ENCODE measurements at places on chromosomes 11 and 22.

DNA sequence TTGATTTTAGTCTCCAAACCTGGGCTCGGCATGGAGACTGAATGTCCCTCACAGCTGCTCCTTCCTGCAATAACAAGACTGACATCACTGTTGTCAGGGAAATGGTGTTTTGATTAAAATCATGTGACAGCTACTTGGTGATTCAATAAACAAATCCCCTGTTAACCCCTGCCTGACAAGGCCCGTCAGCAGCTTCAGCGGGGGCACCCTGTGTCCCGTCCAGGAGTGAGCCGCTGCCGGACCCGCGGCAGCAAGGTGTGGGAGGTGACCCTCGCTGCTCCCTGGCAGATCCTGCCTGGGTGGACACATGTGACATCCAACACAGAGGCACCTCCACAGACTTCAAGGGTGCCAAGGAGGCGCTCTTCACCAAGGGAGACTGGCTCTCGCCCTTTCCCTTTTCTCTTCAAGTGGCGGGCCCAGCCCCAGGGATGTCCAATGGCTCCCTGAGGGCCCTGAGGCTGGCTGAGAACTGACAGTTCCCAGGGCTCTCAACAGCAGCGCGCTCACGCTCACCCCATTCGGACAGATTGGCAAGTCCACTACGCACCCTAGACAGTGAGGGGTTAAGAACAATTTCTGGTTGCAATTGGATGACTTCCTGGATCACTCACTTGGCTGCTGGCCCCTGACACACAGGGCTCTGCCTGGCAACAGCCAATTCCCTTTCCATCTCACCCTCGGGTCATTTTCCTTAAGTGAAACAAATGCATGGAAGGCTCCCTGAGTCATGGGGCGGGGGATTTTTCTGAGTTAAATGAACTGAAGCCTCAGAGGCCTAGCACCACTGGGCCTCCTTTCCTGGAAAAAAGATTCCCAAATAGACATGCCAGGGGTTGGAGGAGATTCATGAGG is 30.7 kb downstream of the PPP2R1B start:
- peak; percentile 100 for DNase-seq

- DNase-seq = no peak
Observed at GRCh38 chr11:87033561-87033960, 4.2 kb upstream of the TMEM135 start.

DNA sequence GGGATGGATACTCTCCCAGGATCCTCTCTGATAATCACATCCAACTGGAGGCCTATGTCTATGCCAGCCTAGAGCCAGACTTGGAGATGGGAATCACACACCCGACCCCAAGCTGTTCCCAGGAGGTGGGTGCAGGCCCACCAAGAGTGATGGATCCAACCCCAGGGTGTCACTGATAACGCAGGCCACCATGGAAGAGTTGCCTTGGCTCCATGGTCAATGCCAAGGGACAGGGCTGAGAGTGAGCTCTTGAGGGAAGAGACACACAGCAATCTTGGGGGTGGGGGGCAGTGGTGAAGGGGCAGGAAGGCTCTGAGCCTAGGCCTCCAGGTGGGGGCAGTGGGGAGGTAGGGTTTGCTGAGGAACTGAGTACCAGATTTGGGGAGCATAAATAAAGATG is 16.9 kb downstream of the TUB start:
- DNase-seq = no peak

GRCh38 chr11:1738380-1738779 is 12.0 kb downstream of the IFITM10 start:
- DNase-seq = no peak

- DNase-seq = peak; percentile 99
Observed at GRCh38 chr11:126113515-126113957, 50.9 kb upstream of the CDON start.

GRCh38 chr11:116101902-116102301 is 597.7 kb upstream of the CADM1 start:
- DNase-seq = no peak

GRCh38 chr11:131288521-131289091 is 81.8 kb upstream of the NTM start:
- no peak for DNase-seq

GRCh38 chr11:11611381-11611780 is 10.4 kb downstream of the GALNT18 start:
- no peak for DNase-seq

DNA sequence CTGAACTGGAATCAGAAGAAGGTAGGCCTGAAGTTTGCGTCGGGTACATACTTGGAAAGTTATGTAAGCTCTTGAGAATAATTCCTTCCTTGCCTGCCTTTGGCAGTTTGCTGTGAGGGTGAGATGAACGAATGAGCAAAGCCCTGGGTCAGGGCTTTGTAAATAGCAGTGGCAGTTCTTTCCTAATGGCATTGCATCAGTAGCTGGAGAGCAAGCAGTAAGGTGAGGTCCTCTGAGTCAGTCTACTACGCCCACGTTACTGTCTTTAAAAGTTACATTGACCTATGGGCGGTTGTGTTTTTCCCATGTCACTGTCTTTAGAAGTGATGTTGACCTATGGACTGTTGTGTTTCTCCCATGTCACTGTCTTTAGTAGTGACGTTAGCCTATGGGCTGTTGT is 179.1 kb upstream of the E2F8 start:
- peak; percentile 79 for DNase-seq

- no peak for DNase-seq
Observed at GRCh38 chr22:45485261-45485660, 17.4 kb upstream of the FBLN1 start.

DNA sequence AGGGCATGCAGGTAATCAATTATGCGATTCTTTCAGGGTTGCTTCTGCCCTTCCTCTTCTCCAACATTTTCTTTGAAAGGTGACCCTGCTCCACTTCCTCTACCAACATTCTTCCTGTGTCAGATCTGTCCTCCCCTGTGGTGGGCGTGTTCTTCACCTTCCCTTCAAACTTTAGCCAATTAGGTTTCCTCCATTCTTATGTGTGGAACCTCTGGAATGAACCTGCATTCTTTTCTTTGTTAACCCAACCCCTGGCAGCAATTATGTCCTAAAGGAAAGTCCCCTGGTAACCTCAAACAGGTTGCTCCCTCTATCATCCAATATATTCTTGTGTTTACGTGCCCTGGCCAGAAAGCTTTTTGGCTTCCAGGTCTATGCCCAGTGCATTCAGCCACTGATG is 22.4 kb downstream of the KIRREL3 start:
- DNase-seq = no peak

- DNase-seq = peak; percentile 51
Observed at GRCh38 chr11:35073691-35074419, 65.1 kb upstream of the CD44 start.

- DNase-seq = peak; percentile 48
Observed at GRCh38 chr11:124970925-124971324, 16.9 kb downstream of the CCDC15 start.

DNA sequence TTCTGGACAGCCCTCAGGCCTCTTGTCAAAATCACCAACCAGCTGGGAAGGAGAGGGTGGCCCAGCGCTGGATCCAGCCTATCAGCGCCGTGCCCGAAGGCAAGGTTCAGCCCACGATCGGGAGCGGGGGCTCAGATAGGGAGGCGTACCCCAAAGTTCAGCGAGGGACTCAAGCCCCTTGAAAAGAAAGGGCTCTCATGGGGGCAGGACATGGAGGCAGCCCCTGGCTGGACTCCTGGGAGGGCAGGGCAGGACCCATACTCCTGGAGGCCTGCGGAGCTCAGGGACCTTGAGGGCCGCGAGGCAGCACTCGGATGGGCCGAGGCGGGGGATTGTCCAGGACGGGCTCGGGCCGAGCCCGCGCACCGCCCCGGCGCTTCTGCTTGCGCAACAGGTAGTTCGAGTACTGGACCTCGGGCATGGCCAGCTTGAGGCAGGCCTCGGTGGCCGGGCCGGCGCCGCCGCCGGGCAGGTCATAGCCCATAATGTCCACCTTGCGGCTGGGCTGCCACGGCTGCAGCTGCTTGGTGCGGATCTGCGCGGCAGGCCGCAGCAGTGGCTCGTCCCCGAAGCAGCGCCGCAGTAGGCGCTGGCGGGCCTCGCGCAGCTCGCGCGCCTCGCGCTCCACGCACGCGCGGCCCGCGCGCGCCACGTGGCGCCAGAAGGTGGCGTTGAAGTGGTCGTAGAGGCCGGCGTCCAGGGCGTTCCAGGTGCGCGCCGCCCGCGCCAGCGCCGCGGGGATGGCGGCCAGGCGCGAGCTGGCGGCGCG is 6.5 kb downstream of the GAL3ST3 start:
- DNase-seq = no peak

DNA sequence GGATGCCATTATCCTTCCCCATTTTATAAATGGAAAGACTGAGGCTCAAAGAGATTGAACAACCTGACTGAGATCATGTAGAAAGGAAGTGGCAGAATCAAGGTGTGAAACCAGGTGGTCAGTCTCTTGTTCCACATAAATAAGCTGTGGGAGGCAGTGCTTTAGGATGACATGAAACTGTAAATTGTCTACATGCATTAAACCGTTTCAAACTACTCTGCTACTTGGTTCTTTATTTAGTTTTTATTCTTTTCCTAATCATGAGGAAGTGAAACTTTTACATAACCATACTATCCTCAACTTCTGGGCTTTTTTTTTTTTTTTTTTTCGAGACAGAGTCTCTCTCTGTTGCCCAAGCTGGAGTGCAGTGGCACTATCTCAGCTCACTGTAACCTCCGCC is 34.9 kb downstream of the CADM1 start:
- DNase-seq = no peak

- DNase-seq = no peak
Observed at GRCh38 chr11:35650467-35650866, 12.1 kb upstream of the TRIM44 start.

- DNase-seq = no peak
Observed at GRCh38 chr11:61967924-61968757, 707 bp upstream of the FTH1 start.

GRCh38 chr11:64694821-64695365 is 28.1 kb downstream of the NRXN2 start:
- DNase-seq = no peak

DNA sequence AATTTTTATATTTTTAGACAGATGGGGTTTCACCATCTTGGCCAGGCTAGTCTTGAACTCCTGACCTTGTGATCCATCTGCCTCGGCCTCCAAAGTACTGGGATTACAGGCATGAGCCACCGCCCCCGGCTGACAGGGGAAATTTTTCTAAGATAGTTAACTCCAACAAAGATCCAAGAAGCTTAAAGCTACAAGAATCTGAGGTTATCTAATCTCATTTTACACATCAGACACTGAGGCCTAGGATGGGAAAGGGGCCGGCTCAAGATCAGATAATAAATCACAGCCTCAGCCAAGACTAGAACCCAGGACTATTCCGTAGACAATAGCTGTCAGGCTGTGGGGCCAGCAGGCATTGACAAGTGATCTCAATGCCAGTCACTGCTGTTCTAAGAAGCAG is 94.0 kb downstream of the AMBRA1 start:
- DNase-seq = no peak

DNA sequence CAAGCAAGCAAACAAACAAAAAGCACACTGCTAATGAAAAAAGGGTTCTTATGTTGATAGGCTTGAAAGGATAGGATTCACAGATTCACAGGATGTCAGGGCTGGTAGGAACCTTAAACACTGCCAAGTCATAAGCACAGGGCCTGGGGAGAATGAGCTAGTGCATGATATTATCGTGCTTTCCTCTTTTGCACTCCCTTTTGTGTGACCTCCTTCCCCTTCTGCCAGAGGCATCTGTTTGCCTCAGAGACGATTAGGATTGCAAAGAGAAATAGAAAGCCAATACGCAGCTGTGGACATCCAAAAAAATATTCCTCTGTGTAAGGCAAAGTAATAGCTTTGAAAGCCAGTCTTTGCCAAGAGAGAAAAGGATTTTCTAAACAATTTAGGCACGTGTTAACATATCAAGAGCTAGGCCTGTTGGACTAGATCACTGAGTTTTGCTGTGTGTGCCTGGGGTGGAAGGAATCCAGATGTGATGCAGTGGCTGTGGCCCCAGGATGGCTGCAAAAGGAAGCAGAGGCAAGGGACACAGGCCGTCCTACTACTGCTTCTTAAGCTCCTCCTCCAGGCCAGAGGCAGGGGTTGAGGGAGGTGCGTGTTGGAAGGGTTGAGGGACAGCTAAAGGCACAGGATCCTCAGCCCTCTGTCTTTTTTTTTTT is 30.6 kb downstream of the MCHR1 start:
- no peak for DNase-seq

GRCh38 chr11:126480015-126480409 is 124.5 kb downstream of the ST3GAL4 start:
- no peak for DNase-seq

GRCh38 chr11:2401436-2401984 is 960 bp downstream of the TSSC4 start:
- DNase-seq = no peak

- DNase-seq = no peak
Observed at GRCh38 chr22:33325232-33326004, 267.2 kb upstream of the SYN3 start.

GRCh38 chr22:19930551-19931486 is 10.8 kb upstream of the COMT start:
- no peak for DNase-seq

DNA sequence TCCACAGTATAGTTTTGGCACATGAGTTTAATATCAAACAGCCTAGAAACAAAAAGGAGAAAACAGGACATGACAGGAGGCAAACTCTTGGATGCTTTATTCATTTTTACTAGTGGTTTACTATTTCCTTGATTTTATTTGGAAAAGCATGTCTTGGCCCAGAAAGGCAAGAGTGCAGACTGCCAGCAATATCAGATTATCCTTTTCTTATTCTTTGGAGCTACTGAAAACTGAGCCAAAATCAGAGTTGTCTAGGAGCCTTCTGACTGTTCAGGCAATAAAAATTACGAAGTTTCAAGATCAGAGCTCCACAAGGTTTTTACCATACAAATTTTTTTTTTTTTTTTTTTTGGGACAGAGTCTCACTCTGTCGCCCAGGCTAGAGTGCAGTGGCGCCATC is 16.0 kb downstream of the CELF1 start:
- no peak for DNase-seq

DNA sequence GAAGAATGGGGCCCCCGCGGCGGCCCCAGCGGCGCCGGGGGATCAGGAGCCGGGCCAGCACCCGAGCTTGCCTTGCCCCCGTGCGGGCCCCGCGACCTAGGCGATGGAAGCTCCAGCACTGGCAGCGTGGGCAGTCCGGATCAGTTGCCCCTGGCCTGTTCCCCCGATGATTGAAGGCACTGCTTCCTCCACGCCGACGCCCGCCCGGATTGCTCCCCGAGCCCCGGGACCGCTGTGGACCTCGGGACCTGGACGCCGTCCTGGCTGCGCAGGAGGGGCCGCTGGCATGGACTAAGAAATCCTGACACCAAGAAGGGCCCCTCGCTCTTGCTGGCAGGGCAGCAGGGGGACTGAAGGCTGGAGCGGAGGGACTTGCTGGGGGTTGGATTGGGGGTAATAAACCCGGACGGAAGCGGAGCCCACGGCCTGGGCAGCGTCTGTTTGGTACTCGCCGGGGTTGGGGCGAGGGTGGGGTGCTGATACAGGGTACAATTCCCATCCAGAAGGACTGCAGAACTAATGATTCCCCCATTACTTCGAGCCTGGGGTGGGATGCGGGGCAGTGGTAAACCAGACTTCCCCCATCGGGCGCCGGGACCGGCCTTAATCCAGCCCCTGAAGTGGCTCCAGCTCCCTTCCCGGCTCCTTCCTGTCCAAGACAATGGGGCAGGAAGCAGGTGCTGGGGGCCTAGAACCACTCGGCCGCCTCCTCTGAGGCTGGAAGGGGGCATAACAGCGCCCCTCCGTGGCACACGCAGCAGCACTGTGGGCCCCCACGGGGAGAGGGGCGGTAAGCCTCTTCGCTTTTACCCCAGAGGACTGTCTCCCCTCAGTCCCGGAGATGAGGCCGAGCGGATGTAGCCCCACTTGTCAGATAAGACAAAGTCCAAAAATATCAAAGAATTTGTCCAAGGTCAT is 1.0 kb downstream of the CCDC85B start:
- DNase-seq = peak; percentile 47

GRCh38 chr22:36809351-36809750 is 7.5 kb downstream of the PVALB start:
- no peak for DNase-seq
